ENCODE measurements at places on chromosomes 16 and 17.

DNA sequence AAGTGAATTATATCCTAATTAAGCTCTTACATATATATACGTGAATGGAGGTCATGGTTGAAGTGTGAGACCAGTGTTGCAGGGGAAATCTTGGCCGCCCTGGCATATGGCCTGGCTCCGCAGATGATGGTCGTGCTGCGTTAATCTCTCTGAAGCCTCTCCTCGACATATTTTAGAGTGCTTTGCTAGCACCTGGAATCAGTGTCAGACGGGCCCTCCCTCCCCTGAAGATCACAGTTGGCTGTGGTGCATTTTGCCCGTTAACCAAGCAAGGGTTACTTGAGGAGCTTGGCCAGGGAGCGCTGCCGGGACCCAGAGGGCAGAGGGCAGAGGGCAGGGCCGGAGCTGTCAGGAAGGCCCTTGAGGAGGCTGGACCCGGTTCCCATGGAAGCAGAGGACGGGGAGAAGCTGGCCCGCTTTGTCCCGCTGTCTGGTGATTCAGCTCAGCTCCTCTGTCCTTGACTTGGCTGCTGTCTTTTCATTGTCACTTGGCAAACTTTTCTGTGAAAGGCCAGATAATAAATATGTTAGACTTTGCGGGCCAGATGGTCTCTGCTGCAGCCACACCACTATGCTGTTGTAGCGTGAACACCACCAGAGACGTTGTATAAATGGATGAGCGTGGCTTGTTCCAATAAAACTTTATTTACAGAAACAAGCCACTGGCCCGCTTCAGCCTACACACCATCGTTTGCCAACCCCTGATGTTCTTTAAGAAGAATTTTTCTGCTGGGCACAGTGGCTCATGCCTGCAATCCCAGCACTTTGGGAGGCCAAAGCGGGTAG is 32.3 kb downstream of the CIBAR2 start:
- DNase-seq: no peak

GRCh38 chr16:10921536-10922327 is 20.5 kb downstream of the DEXI start:
- DNase-seq: no peak

- peak; percentile 47 for DNase-seq
Measured at GRCh38 chr17:45307290-45308015, 9.4 kb downstream of the MAP3K14 start.

DNA sequence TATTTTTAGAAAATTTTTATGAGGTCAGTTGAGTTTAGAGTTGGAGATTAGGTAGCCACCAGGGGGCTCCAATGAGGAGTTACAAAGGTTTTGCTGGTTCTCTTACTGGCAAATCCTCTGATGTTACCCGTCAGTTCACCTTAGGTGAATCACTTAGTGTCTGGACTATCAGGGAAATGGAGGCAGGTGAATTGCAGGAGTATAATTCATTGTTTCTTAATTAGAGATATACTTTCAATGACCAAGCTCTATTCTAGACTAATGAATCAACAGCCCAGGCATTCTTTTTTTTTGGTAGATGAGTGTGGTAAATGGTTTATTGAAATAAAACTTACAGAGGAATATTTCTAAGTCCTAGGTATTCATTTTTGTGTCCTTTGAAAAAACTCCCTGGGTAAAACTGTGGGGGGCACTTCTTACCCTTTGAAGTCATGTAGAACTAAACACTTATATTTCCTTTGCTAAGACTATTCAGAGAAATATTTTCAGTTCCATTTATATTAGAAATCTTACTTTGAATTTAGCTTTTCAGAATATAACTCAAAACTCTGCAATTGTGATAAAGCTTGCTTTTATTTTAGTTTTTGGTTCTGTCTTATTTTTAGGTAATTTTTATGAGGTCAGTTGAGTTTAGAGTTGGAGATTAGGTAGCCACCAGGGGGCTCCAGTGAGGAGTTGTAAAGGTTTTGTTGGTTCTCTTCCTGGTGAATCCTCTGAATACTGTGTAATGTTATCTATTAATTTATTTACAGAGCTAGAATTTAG is 17.7 kb downstream of the PSMD11 start:
- DNase-seq: peak; percentile 79

DNA sequence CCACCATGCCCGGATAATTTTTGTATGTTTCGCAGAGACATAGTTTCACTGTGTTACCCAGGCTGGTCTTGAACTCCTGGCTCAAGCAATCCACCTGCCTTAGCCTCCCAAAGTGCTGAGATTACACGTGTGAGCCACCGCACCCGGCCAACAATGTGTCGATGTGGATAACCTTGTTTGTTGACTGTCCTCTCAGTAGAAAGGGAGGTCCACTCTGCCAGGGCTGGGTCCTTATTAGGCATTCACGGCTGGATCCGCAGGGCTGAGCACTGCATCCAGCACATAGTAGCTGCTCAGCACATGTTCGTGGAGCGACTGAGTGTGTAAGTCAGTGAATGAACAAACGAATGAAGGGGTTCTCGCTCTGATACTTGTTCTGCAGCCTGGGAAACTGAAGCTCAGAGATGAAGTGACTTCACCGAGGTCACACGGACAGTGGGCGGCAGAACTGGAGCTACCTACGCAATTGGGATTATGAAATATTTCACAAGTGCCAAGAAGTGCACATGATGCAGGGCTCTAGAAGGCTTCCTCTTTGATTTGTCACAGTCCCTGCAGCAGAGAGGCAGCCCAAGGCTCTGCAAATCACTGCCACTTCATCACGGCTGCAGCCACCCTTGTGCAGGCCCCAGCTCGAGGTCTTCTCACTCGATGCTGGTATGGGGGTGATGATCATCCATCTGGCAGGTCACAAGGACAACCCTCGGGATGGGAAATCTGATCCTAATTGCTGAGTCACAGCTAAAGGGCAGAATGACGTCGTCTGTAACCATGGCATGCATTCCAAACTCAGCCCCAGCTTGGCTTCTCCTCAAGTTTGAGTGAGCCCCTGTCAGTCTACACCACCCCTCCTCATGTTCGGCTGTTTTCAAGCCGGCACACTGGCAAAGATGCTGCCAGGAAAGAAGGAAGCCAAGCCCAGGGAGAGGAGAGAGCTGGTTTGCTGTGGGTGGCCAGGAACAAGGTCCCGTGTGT is 28.0 kb upstream of the SNN start:
- DNase-seq: no peak

- DNase-seq: no peak
Measured at GRCh38 chr16:50460538-50461399, 87.4 kb upstream of the NKD1 start.

GRCh38 chr16:28538733-28539596 is at the start of gene NUPR1:
TSS of gene NUPR1 (minus strand) at chr16:28538974. CDS start at chr16:28538907, 67 bp downstream.
- DNase-seq: no peak

DNA sequence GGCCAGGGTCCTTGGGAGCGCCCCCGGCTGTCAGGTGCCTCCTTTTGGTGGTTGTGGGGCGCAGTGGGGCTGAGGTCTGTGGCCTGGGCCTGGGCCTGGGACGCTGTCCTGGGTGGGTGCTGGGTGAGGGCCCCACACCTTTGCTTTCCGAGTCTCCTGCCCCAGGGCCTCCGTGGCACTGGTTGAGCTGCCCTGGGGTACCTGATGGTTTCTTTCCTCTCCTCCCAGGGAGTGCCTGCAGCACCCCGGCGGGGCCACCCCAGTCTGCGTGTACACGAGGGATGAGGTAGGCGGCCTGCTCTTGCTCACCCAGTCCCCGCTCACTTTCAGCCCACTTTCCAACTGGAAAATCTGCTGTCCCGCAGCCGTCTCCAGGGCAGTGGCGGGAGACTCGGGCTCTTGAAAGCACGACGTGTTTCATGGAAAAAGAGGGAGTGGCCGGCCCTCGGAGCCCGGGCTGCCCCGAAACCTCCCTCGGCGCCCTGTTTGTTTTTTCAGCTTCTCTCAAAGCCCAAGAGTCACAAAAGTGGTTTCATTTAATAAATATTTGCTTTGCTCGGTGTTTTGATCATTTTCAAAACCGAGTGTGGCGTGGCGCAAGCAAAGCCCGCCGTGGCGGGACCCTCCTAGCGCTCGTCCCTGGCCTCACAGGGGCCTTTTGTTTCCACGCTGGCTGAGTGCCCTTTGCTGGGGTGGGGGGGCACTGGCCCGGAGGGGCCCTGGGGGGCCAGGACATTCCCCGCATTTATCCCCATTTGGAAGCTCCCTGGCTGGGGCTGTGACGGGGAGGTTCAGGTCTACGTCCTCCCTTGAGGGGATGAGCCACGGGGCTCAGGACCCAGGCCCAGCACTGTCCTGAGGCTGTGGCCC is 17.4 kb downstream of the ASPSCR1 start:
- DNase-seq: no peak

DNA sequence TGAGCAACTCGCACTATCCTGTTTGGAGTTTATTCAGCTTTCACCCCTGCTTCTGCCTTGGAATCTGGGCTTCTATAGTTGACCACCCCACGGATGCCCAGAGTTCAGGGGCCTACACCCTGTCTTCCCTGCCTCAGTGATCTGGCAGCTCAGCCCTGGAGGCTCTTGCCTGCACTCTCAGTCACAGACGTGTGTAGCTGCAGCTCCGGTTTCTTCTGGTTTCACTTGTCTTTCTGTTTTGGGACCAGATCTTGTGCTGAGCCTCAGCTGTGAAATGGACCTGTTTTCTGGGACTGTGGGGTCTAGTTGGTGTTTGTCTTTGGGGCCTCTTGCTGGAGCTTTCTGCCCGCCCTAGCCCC is 5.8 kb downstream of the GPT2 start:
- no peak for DNase-seq

- no peak for DNase-seq
Measured at GRCh38 chr16:30011714-30012504, 1.1 kb upstream of the DOC2A start.

DNA sequence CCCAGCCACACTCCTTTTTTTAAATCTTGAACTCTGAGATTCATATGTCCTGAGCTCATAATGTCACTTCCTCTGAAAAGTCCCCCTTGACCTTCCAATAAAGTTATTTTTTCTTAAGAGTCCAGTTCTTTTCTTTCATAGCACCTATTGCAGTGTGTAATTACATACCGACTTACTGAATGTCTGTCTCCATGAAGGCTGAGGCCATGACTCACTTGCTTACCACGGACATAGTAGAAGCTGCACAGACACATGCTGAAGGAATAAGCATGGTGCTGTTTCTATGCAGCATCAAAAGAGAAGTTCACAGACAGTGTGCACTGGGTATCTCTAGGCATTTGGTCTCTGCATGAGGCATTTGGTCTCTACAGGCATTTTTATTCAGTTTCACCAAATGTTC is 77.2 kb downstream of the C17orf67 start:
- DNase-seq: no peak

- no peak for DNase-seq
Measured at GRCh38 chr17:8338753-8339140, 893 bp upstream of the ODF4 start.

- no peak for DNase-seq
Measured at GRCh38 chr17:83148317-83149028, 69.1 kb downstream of the METRNL start.

GRCh38 chr16:69239851-69240250 is 52.9 kb downstream of the SNTB2 start:
- no peak for DNase-seq

- DNase-seq: no peak
Measured at GRCh38 chr17:47843391-47843730, 2.3 kb upstream of the SCRN2 start.

- DNase-seq: no peak
Measured at GRCh38 chr16:85996843-85997242, 97.9 kb downstream of the IRF8 start.

DNA sequence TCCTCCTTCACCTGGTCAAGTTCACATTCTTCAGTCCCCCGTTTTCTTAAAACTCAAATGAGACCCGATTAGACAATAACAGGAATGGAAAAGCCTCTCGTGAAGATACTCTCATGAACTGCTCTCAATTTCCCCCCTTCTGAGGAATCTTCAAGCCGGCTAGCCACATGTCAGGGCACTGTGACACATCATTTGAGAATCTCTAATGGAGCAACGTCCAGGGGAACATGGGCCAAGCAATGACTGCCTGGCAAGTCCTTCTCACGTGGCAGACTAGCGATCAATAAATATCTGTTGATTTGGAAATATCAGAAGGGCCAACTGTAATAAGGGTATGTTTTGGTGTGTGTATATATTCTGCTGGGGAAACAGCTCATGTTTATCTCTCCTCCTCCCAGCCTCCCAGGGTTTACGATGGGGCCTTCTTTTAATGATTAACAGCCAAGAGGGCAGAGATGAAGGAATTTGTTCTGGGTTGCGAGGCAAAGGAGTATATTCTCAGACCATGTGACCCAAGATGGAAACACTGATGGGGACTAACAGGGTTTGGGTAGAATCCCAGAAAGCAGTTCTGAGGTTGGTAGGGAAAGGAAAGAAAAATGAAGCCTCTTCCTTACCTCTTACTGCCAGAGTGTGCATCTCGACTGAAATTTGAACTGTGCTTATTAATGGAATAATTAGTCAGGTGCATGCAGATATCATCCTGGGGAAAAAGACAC is 21.4 kb downstream of the TTLL6 start:
- DNase-seq: no peak

- no peak for DNase-seq
Measured at GRCh38 chr17:41824086-41824485, 11.3 kb downstream of the FKBP10 start.

GRCh38 chr16:86510465-86511261 is at the start of gene FOXF1:
TSS of gene FOXF1 (plus strand) at chr16:86510527. CDS start at chr16:86510570, 43 bp downstream.
- peak; percentile 33 for DNase-seq

- DNase-seq: no peak
Measured at GRCh38 chr17:19322129-19322505, 40.4 kb downstream of the B9D1 start.

DNA sequence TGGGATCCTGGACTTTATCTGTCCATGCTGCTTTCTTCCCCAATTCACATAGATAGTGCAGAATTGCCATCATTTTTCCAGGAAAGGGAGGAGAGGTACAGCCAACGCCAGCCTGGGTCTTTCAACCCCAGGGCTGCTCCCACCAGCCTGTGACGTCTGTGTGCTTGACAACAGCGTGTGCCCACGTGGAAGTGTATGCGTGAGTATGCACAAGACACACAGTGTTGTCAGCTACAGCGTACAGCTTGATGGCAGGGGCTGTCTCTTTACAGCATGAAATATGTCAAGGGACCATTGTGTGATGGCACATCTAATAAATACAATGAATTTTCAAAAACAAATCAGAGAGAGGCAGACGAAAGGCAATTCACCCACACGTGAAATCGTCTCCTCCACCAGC is 62.3 kb downstream of the GSG1L start:
- DNase-seq: no peak

DNA sequence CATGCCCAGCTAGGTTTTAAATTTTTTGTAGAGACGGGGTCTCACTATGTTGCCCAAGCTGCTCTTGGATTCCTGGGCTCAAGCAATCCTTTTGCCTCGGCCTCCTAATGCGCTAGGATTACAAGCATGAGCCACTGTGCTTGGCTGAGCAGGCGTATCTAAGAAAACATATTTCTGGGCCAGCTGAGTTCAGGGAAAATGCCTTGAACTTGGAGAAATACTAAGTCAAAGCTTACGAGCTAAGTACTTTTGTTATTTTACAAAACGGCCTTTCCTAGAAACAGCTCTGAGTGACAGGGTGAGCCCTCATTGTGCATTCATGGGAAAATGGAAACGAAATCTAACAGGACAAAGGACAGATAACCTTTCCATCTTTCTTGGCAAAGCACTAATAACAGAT is 24.7 kb downstream of the DNAI2 start:
- no peak for DNase-seq
